Activated CD4-positive, alpha-beta T cell treated with anti-CD3 and anti-CD28 coated beads, Interleukin-2, amount 10 ng/mL, durations not matched to agents 7 days and 5 days (primary cell): ENCODE measurements at places on chromosomes 1 and 21.
A peak's percentile ranks its signal among the peaks of the same experiment; 100 is the strongest.

DNA sequence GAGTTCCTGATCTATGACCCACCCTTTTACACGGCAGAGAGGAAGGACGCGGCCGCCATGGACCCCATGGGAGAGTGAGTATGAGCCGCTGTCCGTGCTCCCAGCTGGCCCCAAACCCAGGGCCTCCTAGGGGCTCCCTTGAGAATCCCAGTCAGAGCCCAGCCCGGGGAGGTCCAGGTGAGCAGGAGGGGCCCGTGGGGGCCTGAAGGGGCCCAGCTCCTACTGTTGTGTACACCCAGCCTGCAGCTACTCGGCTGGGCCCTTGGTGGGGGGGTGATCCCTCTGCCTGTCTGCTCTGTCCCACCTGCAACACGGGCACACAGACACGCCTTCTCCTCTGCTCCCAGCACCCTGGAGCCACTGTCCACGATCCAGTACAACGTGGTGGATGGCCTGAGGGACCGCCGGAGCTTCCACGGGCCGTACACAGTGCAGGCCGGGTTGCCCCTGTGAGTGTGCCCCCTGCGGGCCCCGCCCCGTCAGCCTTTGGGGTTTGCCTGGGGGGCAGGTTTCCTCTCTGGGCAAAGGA, 28.6 kb upstream of the LRRC3 start:
- no peak for DNase-seq

DNA sequence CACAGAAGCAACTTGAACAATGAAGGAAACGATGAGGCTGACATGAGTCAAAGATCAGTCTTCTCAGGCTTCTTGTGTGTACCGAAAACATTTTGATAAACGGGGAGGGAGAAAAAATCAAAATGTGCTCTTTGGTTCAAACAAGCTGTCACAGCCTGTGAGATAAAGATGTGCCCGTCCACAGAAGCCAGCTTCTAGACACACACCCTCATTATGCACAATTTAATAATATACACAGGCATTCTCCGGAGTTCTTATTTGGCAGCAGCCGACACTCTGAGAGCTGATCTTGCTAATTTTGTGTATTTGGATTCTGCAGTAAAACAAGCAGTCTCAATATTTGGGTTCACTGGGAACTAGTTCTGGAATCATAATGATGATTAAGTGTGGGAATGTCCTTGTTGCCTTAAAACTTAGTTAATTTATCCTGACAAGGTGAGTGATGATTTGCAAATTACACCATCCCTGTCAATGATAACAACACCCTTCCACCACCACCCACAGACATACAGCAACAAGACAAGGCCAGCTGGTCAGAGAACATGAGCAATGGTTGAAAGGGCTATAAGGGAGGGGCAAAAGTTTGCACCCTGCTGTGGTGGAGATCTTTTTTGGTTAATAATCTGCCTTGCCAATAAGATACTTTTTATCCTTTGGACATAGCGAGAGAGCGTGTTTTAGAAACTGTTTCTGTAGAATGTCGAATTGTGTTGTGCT, 269.9 kb upstream of the KIAA0040 start:
- no peak for DNase-seq

DNA sequence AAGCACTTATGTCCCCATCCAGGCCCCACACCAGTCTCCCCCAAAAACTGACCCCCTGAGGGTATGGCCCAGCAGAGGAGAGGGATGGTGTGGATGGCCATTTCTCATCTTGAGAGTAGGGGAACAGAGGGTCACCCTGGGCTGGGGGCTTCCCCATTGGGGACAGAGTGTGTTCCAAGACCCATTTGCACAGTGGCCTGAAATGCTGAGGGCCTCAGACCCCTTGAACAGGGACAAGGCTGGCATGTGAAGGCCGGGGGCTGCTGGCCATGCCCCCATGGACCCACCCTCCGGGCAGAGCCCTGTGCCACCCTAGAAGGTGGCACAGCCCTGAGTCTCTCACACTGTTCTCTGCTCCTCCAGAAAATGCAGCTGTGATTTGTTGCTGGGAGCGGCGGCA, 8.0 kb downstream of the CTRC start:
- no peak for DNase-seq

DNA sequence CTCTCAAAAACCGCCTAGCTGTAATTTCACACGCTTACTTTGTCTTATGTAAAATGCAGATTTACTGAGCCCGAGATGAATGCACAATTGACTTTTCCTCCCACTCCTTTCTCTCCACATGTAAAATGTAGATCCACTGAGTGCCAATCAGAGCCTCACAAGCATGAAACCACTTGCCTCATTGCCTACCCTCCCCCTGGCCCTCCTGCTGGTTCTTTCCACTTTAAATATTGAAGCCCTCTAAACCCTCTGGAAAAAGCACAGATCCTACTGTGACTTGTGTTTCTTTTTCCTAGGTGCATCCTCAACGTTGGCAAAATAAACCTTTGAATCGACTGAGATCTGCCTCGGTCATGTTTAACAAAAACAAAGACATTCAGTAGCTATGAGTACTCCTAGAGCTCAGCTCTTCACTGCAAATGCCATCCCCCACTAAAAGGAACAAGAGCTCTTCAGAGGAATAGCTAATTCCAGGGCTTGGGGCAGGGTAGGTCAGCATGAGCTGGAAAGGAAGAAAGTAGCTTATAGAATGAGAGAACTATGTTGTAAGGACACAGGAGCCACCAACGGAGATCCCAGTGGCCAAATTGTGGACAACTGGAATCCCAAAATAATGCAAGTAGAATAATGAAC, 365.5 kb upstream of the RUNX1 start:
- no peak for DNase-seq

- DNase-seq: no peak
Observed at GRCh38 chr21:38171723-38172344, 85.0 kb upstream of the KCNJ15 start.

DNA sequence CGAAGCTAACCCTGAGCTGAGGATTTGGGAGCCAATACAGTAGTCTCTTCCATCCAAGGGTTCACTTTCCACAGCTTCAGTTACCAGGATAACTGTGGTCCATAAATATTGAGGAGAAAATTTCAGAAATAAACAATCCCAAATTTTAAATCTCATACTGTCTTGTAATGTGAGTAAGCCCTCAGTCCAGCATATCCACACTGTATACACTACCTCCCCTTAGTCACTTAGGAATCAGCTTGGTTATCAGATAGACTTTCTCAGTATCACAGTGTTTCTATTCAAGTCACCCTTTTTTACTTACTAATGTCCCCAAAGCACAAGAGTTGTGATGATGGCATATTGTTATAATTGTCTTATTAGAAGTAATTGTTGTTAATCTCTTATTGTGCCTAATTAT, 102.3 kb upstream of the GNG12 start:
- DNase-seq: no peak

DNA sequence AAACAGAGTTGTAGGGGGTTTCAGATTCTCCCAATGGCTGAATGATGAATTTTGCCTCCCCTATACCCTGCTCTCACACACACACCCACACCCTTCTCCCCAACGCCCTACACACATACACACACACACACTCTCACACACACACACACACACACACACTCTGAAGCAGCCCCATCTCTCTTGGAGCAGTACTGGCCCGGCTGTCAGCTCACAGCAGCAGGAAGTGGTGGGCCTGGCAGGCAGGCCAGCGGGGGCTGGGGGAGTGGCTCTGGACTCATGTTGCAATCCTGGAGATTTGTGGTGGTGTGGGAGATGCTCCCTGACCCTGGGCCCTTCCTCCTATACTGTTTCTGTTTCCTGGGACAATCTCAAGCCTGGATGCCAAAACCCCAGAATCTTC, 2.2 kb downstream of the IKBKE start:
- DNase-seq: peak; percentile 23

DNA sequence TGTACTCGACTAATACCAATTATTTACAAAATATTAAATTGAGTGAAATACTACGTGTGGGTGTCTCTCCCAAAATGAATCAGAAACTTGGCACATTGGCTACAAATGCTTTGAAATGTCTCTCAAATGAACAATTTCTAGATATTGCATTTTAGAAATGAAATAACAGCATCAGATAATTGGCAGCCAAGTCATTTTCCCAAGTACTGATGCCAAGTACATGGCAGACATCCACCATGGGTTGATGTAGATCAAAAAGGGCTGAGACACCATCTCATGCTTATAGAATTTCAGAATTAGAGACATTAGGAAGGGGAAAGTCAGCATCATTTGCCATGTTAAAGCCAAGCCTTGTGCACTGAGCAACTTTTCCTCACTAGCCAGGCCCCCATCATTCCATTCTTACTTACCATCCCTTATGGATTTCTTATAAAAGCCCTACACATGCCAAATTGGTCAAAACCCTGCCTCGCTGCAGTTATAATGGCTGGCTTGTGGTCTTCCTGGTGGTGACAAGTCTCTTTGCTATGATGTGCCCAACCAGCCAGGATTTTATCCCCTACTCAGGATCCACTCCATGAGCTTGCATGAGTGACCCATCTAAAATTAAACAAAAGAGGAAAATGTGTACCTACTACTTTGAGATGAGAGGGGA, 73.1 kb downstream of the GREM2 start:
- no peak for DNase-seq

- DNase-seq: no peak
Observed at GRCh38 chr1:40095806-40096205, 1.2 kb downstream of the PPT1 start.

- DNase-seq: no peak
Observed at GRCh38 chr1:174013864-174014418, 8.2 kb downstream of the RC3H1 start.

DNA sequence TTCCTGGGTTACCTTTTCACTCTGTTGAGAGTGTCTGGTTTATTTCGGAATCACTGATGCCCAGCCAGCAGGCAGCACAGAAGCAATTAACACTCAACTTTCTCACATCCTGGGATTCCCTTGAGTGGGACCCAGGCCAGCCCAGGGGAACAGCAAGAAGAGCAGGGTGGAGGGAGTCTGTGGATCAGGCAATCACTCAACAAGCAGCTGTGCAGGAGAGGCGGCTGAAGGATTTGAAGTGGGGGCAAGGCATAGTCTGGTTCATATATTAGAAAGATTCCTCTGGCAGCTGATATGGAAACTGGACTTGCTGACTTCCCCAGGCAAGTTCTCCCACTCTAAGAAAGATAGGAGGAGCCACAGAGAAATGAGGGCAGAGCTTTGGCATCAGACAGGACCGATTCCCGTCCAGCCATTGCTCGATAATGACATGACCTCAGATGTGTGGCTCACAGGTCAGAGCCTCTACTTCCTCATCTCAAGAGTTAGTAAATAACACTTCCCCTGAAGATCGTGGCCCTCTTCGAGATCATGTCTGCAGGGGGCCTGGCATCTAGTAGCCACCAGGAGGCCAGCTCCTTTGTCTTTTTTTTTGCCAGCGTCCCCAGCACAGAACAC, 12.4 kb downstream of the EPHA8 start:
- no peak for DNase-seq

GRCh38 chr1:205436776-205437410, 15.0 kb upstream of the LEMD1 start:
- DNase-seq: no peak

DNA sequence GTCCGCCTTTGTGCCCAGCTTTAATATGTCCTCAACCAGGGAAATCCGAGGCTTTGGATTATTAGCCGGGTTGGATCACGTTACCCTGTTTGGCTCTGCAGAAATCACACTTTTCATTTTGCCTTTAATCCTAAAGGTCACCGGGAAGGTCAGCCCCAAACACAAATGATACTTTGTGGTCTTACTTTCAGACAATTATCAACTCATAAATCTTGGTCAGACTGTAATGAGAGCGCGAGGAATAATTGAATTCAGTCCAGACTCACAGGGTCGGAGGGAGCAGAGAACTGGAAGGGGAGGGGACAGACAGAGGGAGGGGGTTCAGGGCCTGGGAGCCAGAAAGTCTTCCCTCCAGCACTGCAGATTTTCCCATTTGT, 91.7 kb upstream of the NFIA start:
- DNase-seq: no peak

- DNase-seq: no peak
Observed at GRCh38 chr1:54928327-54928726, 41.3 kb upstream of the DHCR24 start.

DNA sequence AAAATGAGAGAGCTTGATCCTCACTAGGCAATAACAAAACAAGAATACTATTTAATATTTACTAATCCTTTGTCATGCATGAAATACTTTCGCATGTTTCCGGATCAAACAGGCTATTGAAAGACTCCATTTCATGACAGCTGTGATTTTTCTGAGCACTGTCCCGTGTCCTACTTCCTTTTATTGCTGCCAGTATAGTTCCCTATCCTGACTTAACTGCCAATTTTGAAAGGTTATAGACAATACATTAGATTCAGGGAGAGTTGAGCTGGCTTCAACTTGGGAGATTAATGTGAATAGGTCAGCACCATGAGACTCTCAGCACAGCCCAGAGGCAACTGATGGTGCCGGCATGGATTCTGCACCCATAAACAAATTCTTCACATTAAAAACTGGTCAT, 225.8 kb downstream of the VAV3 start:
- no peak for DNase-seq

DNA sequence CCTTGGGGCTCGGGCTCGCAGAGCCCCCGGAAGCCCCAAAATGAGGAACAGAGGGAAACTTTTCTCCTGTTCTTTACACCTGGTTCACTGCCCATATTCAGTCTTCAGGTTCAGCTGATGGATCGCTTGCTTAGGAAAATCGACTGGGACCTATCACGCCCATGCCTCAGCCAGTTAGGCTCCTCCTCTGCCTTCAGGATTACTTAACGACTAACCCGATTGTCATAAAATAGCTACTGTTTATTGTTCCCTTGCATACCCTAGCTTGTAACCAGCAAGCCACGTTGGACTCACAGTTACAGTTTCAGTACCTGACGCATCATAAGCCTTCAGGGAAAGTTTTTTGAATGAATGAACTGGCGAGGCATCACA, 692 bp downstream of the TARDBP start:
- no peak for DNase-seq

DNA sequence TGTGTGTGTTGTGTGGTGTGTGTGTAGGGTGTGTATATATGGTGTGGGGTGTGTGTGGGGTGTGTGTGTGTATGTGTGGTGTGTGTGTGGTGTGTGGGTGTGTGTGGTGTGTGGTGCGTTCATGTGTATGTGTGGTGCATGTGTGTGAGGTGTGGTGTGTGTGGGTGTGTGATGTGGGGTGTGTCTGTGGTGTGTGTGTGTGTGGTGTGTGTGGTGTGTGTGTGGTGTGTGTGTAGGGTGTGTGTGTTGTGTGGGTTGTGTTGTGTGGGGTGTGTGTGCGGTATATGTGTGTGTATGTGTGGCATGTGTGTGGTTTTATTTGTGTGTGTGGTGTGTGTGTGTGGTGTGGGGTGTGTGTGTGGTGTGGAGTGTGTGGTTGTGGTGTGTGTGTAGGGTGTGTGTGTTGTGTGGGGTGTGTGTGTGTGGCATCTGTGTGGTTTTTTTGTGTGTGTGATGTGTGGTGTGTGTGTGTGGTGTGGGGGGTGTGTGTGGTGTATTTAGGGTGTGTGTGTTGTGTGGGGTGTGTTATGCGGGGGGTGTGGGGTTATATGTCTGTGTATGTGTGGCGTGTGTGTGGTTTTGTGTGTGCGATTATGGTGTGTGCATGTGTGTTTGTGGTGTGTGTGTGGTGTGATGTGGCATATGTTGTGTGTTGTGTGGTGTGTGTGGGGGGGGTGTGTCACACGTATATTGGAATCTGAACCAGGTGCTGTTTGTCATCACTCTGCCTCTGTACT, 17.1 kb upstream of the ZBTB21 start:
- no peak for DNase-seq

- DNase-seq: no peak
Observed at GRCh38 chr1:227892489-227893299, 55.0 kb downstream of the WNT9A start.

GRCh38 chr1:21068937-21069336, 107.8 kb downstream of the EIF4G3 start:
- DNase-seq: no peak
